Fibroblast of gingiva (primary cell): ENCODE measurements at places on chromosomes 12 and 14.

GRCh38 chr14:82779301-82779700 is 1245.6 kb upstream of the SEL1L start:
- DNase-seq = no peak

GRCh38 chr12:122064780-122065588 is 13.6 kb upstream of the MLXIP start:
- DNase-seq = peak; percentile 63

DNA sequence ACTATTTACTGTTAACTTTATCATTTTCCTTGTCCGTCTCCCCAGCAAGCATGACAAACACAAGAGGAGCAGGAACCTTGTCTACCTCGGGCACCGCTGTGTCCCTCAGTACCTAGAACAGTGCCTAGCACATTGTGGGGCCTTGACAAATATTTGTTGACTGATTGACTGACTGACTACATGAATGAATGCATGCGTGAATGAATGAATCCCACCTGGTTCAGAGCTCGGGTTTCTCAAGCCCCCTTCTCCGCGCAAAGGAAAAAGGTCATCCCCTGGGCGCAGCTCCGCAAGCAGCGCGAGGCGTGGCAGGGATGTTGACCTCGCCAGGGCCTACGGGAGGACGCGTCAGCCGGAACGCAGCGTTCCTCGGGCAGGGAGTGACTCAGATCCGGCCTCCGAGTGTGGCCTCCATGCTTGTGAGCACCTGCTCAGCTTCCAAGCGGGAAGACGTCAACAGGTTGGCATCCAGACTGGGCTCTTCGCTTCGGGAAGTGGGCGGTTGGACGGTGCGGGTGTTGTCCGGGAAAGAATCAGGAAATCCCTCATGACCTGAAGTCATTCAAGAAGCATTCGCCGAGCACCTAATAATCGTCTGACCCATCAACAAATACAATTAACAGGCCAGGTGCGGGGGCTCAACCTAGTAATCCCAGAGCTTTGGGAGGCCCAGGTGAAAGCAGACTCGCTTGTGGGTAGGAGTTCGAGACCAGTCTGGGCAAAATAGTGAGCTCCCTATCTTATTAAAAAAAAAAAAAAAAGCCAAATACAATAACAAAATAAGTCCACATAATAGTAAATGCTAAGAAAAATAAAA is 13.9 kb upstream of the UBC start:
- peak; percentile 40 for DNase-seq

- DNase-seq = peak; percentile 32
Observed at GRCh38 chr12:12405882-12406281, 49.0 kb downstream of the BORCS5 start.

GRCh38 chr12:40170593-40170992 is 54.2 kb upstream of the LRRK2 start:
- no peak for DNase-seq

GRCh38 chr14:104967386-104968152 is 10.6 kb downstream of the AHNAK2 start:
- DNase-seq = no peak

DNA sequence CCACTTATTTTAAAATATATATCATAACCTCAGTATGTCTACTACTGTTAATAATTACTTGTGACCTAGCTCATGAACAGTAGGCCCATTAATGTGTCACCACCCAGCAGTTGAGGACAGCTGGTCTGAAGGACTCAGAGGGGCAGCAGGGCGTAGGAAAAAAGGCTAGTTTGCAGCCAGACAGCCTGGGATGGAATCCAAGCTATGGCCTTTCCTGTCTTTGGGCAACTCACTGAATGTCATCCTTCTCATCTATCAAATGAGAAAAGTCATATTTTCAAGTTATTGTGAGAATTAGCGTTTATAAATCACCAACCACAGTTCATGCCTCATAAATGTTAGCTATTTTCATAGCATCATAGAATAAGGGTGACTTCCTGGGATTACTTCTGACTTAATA is 12.3 kb downstream of the DENND5B start:
- DNase-seq = peak; percentile 52

DNA sequence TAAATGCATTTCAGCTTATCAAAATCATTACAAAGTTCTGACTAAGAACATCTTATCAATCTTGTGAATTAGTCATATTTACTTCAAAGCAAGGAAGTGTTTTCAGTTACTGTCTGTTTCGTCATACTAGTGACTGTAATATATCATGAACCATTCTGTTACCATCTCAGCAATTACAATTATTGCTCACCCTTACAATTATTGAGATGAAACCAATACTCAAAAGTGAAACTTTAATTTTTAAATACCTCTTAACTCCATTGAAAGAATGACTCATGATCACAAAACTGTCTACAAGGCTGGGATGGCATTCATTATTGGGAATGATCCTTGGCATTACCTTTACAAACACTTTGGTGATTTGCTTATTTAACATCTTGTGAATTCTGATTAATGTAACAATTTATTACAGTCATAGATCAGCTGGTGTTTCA is 90.3 kb downstream of the RPS6KA5 start:
- no peak for DNase-seq

GRCh38 chr12:25151476-25151875 is 43.5 kb downstream of the DNAI7 start:
- DNase-seq = peak; percentile 97

GRCh38 chr12:69338120-69338859 is 9.9 kb upstream of the LYZ start:
- peak; percentile 12 for DNase-seq

- DNase-seq = no peak
Observed at GRCh38 chr12:46360908-46361666, 11.5 kb downstream of the SLC38A2 start.

DNA sequence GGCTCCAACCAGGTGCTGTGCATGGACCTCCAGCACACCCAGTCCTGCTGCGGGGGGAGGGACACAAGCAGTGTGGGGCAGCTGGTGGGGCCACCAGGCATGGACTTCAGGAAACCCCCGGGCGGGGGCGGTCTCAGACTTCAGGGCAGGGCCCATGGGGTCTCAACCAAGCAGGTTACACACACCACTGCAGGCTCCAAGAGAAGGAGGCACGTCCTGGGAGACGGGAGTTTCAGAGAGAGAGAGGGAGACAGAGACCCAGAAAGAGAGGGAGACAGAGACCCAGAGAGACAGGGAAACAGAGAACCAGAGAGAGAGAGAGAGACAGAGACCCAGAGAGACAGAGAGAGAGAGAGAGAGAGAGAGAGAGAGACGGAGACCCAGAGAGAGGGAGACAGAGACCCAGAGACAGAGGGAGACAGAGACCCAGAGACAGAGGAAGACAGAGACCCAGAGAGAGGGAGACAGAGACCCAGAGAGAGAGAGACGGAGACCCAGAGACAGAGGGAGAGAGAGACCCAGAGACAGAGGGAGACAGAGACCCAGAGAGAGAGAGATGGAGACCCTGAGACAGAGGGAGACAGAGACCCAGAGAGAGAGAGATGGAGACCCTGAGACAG is 128.9 kb downstream of the NCOR2 start:
- DNase-seq = no peak

GRCh38 chr12:124418791-124419190 is 123.9 kb downstream of the RFLNA start:
- no peak for DNase-seq

DNA sequence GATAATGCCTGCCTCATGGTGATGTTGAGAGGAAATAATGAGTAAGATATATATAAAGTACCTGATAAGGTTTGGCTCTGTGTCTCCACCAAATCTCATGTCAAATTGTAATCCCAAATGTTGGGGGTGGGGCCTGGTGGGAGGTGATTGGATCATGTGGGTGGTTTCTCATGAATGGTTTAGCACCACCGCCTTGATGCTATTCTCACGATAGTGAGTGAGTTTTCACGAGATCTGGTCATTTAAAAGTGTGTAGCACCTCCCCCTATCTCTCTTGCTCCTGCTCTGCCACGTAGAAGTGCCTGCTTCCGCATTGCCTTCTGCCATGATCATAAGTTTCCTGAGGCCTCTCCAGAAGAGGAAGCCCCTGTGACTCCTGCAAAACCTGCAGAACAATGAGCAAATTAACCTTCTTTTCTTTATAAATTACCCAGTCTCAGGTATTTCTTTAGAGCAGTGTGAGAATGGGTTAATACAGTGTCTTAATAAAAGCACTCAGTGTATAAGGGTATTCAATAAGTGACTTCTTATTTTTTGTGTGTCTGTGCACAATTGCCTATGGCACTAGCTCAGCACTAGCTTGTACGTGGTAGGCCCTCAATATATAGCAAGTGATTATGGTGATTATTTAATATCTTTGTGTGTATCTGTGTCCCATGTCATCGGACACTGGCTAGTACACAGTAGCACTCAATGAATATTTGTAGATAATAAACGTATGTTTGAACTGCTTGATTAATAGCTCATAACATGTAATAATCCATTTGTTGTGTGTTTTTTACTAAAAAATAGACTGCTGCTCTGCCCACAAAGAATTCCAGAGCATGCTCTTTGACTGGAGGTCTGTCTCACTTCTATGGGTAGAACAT is 138.1 kb upstream of the LMNTD1 start:
- DNase-seq = no peak

GRCh38 chr14:64464651-64465050 is 648 bp upstream of the AKAP5 start:
- DNase-seq = no peak

- DNase-seq = no peak
Observed at GRCh38 chr12:6833189-6833890, 5.1 kb downstream of the P3H3 start.

DNA sequence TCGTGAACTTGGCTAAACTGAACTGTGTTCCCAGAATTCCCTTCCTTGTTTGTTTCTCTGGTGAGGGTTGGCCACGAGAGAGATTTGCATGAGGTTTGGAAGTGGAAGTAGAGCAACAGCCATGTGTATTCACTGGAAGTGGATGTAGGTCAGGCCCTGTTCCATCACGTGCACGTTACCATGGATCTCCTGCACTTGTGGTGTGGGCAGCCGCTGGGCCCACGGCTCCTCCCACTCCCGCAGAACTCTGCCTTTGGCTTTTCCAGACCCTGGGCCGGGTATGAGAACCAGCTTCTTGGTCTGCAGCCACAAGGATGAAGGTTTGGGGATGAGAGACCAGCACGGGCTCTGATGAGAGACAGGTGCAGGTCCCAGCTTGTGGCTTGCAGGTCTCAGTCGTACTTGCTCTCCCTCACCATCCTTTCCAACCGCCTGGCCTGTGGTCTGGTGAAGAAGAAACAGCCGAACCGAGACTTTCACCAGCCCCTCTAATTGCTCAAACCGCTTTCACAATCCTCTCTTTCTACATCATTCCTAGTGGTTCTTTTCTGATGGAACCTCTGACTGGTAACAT is 94.9 kb downstream of the DUSP16 start:
- DNase-seq = peak; percentile 50

DNA sequence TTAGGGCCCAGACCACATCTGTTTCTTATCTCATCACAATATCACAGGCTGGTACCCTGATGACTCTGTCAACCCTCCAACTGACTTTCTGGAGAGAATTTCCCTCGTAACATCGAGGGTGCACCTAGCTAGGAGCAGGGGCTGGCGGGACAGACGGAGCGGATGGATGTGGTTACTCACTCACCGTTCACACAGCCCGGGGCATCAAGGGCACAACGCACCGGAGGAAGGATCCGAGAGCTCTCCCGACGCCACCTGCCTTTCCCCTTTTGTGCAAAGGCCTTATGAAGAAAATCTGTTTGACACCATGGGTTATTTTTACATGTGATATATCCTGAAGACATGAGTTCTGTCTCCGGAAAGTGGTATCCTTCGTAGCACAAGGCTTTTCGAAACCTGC is 31.4 kb downstream of the SLC15A4 start:
- DNase-seq = no peak

DNA sequence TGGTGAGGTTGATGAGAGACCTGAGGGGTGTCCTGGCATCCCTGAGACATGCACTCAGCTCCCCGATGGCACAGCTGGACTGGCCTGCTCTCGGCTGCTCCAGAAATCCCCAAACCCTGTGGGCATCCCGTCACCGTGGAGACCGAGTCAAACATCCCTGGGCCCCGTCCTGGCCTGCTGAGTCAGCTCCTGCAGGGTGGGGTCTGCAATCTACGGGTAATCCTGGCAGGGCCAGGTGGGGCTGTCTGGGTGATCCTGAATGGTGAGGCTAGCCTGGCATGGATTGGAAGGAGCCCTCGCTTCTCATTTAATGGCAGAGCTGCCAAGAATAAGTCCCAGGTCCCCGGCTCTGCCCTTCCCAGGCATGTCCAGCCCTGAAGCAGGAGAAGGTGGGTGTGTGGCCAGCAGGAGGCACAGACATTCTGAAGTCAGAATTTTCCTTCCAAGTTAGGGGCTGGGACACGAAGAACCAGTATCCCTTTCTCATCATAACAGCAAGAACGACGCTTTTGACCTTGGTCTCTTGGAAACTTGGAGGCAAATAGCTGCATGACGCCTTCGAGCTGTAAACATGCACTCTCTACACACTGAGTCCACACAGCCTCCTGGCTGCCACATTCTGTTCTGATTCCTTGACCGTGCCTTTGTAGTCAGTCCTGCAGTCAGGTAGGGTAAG is 17.7 kb upstream of the SERPINA4 start:
- DNase-seq = no peak

- no peak for DNase-seq
Observed at GRCh38 chr14:102630405-102630804, 38.0 kb downstream of the RCOR1 start.

DNA sequence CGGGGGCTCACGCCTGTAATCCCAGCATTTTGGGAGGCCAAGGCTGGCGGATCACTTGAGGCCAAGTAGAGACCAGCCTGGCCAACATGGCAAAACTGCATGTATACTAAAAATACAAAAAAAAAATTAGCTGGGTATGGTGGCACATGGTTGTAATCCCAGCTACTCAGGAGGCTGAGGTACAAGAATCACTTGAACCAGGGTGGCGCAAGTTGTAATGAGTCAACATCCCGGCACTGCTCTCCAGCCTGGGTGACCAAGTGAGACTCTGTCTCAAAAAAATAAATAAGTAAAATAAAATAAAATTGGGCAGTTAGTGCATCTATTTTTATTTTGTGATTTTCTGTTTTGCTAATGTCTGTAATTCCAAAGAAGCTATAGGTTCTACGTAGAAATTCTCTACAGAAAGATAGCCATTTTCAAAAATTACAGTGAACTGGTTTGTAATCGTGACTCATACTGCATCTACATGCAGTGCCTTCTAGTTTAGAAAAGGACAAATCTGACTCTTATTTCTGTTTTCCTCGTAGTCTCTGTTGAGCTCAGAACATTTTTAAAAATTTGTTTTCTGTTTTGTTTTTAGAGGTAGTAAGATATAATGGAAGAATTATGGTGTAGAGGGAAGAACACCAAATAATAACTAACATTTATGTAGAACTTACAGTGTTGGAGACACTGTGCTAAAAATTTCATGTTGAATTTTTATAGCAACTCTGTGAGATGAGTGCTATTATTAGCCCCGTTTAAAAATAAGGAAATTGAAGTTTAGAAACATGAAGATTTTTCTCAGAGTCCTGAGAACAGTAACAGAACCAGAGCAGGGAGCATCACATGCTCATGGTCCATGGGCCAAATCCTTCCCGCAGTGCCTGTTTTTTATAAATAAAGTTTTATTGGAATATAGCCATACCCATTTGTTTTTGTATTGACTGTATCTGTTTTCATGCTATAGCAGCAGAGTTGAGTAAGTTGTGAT is 201.2 kb downstream of the SYNE2 start:
- DNase-seq = no peak
